ENCODE measurements at places on chromosomes 6 and 20.

GRCh38 chr6:4817551-4817950 lies 41.3 kb downstream of the CDYL start:
- DNase-seq = no peak

- DNase-seq = peak; percentile 32
Measured at GRCh38 chr20:57596998-57597939, 23.0 kb downstream of the ZBP1 start.

DNA sequence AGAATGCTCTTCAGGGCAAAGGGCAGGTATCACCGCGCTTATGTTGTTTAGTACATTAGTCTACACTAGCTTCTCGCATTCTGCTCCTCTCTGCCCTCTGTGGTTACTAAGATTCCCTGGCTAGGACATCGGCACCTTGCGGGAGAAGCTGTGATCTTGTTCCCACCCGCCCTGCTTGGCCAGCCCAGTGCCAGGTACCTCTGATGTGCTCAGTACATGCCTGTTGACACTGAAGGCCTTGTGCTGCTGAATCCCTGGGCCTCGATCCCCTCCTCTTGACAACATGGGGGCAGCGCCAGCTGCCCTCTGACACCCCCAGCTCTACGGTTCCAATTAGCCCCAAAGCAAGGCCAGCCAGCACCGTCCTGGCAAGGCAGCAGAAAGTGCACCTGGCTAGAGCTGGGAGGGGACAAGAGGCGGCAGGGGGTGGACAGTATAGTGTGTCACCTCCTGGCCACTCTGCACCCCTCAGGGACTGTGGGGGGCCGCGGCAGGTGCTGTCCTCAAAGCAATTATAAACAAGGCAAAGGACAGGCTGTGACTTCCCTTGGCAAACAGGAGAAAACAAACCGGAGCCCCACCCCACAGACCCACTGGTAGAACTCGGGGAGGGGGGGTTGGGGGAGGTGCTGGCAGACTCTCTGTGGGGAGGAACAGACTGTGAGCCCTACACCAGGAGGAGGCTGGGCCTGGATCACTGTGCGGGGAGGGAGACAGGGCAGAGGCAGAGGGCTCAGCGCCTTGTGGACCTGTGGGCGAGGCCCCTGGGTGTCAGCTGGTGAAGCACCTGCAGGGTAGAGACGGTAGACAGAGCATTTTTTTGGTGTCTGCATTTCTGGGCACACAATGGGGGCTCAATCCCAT lies 7.1 kb downstream of the TFEB start:
- DNase-seq = no peak

- no peak for DNase-seq
Measured at GRCh38 chr6:21309807-21310221, 283.7 kb upstream of the SOX4 start.

DNA sequence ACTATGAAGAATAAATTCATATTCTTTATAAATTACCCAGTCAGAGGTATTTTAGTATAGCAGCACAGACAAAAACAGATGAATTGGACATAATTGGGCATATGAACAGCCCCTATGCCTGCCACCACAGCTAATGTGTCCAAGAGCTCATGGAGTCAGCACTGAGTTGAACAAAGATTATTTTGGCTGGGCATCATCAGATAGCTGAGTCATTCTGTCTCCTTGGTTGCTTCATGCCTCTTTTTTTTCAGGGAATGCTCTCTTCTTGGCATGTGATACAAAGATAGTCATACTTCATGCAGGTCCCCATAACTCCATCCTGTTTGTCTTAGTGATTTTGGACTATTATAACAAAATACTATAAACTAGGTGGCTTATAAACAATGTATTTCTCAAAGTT lies 275.6 kb downstream of the TENT5A start:
- DNase-seq = no peak

- no peak for DNase-seq
Measured at GRCh38 chr20:34705008-34705396, 858 bp downstream of the TP53INP2 start.

DNA sequence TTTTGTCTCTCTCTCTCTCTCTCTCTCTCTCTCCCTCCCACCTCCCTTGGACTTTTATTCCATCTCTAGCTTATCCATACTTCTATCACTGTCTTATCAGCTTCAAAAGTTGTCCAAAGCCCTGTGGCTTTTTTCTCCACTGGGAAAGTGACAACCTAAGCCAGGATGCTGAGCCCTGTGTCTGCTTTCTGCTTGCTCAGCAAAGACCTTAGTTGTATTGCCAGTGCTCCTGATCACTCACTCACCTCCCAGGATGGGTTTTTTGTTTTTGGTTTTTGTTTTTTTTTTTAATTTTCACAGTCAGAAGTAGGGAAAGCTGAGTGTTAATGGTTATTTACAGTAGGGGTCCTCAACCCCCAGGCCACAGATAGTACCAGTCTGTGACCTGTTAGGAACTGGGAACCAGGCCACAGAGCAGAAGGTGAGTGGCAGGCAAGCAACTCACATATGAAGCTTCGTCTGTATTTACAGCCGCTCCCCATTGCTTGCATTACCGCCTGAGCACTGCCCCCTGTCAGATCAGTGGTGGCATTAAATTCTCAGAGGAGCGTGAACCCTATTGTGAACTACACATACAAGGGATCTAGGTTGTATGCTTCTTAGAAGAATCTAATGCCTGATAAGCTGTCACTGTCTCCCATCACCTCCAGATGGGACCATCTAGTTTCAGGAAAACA lies 125.0 kb upstream of the ID4 start:
- no peak for DNase-seq

GRCh38 chr6:110233770-110234374 lies 53.6 kb downstream of the CDC40 start:
- DNase-seq = no peak

DNA sequence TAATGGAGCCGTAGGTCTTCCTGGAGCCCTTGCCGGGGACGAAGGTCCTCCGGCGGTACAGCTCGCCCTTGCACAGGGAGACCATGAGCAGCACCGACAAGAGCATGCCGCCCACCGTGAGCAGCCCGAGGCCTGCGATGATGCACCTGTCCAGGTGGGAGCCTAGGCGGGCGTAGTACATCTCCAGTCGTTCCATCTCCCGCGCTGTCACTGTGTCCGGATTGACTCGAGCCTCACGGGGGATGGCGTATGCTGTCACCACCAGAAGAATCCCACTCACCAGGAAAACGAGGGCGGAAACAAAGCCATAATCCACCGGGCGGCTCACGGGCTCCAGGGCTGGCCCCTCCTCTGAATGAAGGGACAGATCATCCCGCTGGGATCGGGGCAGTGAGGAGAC lies 3.8 kb downstream of the TMEM74B start:
- no peak for DNase-seq

DNA sequence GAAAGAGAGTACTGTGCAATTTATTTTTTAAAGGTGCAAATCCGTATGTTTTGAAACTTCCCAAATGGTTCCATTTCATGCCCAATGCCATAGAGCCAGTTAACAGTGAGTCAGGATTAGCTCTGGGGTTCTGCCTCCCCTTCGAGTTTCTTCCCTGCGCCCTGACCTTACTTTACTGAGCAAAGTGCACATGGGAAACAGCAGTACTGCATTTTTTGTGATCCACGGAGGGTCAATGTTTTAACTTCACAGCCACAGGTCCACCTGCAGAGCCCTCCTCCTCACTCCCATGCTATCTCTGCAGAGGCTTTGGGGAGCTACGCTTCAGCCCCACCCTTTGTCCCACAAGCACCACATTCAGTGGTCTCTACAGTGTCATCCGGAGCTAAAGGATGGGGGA lies 44.0 kb upstream of the CNKSR3 start:
- no peak for DNase-seq

DNA sequence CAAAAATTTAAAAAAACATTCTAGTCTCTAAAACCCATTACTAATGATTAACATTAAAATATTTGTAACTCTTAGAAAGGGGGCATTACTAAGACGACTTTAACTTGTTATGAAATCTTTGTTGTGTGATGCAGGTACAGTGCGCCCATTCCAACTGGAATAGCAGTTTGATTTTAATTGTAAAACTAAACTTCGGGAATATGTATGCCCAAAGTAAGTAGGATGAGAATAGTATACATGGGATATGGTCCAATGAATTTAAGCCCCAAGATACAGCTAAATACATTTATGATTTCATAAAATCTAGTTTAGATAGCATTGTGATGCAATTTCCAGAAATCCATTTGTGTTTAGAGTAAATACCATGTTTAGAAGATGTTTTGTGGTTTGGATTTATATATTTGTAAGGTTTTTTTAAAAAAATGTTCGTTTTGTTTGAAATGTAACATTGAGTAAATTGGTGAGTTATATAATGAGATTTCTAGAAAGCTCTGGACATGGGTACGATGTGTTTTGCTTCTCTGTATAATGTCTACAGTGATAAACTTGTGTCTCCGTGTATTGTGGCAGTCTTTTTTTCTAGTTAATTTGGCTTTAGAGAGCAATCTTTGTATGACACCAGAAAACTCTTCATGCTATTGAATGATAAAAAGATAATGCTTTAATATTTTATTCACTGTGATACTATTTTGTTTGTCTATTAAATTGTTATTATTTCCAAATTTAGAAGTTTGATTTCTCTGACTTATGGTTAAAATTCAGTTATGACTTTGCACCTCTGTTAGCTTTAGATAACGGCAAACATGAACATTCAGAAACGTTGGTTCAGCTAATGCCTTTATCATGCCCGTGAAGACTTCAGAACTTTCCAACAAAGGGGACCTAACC lies 54.8 kb downstream of the RNF182 start:
- no peak for DNase-seq
